ENCODE measurements at places on chromosomes 16 and 17. TPM values are rescaled to one million over a fixed set of nuclear protein-coding genes. Genes with fewer than 3 reads are reported as not detected.

DNA sequence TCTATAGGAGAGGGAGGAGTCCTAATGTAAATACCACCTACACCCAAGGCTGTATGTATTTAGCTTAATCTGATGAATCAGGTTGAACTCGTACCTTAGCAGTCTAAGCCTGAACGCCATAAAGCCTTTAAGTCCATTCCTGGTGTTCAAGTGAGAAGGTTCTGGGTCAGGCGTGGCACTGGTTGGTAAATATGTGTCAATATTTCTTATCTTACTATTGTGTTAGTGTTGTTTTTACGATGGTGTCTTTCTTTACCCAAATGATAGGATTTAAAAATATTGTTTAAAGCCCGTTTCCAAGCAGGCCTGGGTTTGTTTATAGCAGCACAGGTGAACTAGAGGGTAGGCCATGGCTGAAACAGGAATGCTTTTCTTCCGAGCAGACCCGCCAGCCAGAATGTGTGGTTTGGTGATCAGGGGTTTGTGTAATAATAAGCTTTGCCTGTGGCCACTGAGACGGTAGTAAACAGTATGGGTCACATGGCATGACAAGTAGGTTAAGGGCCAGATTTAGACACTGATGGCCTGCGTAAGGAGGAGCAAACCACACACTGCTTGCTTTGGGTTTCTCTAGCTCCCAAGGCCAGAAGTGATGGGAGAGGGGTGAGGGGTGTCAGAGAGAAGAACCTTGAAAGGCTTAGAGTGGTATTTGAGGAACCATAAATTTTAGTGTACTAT is 3.3 kb downstream of the TMEM94 start:
- peak; percentile 58 for DNase-seq

GRCh38 chr17:16950488-16950887 is 21.4 kb downstream of the TNFRSF13B start:
- DNase-seq: no peak

DNA sequence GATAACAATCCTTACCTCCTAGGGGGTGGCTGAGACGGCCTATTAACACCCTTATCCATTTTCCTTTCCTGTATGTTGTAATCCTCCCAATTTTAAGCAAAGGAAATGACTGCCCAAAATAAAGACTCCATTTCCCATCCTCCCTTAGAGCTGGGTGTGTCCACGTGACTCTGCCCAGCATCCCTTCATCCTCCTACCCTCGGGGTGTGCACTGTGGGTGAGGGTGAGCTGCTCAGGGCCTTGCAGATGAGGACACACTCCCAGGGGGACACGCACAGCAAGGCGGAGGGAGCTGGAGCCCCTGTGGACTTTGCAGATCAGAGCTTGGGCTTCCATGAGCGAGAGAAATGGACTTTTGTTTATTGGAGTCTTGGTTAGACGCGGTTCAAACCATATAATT is 186.8 kb downstream of the IRF8 start:
- DNase-seq: no peak

DNA sequence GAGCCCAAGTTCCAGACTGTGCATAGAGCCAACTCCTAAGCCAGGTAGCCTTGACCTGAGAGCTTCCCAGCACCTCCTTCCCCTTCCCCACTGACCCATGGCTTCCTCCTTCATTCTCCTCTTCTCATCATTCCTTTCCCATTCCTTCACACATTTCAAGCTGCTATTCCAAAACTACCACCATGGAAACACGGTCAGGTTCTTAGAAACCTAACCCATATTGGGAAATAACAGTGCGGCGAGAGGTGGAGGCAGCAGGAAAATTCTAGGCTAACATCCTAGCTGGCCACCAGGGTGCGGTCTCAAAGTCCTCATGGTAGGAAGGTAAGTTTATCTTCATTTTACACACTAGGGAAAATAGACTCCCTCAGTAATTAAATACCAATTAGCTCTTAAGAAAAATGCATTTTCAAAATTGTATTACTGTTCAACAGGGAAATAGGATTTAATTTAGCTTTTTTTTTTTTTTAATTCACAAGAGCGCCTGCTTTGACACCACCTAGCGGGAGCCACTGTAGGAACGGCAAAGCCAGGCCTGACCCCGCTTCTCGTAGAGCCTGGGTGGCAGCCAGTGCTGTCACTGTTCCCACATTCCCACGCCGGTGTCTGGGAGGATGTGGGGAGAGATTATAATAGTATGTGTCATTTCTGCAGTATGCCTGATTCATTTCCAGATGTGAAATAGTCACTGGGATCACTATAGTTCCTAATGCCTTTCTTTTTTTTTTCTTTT is 14.0 kb upstream of the SPHK1 start:
- DNase-seq: peak; percentile 91

DNA sequence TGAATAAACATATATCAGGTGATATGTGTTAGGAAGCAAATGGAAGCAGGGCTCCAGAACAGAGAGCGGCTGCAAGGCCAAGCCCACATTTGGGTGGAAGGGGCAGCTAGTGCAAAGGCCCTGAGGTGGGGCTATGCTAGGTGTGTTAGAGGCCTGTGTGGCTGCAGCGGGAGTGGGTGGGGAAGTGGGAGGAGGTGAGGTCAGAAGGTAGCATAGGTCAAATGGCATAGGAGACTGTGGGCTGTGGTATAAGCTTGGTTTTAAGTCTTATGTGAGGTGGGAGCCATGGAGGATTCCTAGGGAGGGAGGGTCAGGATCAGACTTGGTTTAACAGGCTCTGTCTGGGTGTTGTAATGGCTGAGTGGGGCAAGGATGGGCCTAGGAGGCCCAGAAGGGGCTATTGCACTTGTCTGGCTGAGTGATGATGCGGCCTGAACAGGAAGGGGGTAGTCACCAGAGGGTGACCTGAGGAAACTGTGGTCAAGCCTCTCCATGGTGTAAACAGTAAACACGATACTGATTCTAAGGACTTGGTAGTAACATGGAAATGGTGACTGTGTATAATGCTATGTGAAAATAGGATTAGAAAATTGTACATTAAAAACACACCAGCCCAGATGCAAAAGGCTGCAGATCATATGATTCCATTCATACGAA is 31.1 kb downstream of the RAI1 start:
- peak; percentile 95 for DNase-seq

DNA sequence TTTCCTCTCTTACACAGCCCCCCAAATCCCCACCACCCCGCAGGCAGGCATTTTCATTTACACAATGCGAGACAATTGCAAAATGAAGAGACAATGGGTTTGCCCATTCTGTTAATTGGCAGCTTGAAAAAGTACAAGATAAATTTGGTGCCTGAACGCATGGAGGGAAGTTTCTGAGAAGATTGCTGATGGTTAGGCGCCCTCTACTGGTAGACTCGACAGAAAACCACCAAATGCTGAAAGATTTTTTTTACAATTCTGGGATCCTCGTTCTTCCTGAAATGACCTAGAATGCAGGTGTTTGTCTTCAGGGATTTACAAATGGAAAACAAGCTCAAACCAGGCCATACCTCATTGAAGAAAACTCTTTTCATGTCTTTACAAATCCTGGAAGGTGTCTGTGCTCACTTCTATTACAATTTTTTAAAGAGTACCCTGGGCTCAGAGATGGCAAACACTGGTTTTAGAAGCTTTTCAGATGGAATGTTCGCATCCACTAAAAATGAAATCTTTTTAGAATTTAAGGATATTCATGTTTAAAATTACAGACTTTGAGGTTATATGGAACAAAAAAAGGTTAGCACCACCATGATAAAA is 338.5 kb downstream of the PMP22 start:
- peak; percentile 77 for DNase-seq

DNA sequence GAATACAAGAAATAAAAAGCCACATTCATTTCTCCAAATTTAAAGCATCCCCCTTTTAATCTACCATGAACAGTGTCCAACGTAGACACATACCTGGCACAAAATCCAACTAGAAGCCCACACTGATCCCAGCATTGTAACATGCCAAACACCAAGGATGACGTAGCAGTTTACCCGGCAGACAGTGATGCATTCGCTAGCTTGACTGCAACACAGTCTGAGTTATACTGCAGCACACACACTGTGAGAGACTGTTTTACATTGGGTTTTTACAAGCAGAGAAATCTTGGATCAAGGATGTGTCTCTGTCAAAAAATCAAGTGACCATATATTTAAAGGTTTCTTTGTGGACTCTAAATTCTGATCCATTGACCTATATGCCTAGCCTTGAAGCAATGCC is 74.5 kb upstream of the C17orf78 start:
- DNase-seq: peak; percentile 45

GRCh38 chr16:53937161-53937880 is 233.4 kb downstream of the FTO start:
- DNase-seq: no peak

DNA sequence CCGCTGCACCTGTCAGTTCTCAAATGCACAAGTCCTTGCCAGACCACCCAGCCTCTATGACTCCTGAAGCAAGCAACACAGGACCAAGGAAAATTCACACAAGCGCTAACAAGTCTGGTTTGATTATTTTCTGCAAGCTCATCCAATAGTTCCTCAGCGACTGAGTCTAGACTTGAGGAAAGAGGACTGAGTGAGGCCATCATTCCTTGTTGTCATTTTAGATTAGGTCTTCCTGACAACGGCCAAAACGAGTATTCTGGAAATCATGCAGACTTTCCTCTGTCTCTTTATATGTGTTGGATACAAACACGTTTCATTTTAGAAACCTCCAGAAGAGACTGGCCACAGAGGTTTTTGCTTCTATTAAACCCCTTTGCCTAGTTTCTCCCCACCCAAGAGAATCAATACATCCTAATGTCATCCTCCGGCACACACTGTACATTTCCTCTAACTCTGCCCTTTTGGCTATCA is 561 bp downstream of the CCDC47 start:
- DNase-seq: peak; percentile 57

- DNase-seq: peak; percentile 60
Observed at GRCh38 chr17:71472809-71473789, 647.7 kb upstream of the SOX9 start.

GRCh38 chr17:72531729-72532128 is 410.9 kb downstream of the SOX9 start:
- no peak for DNase-seq

DNA sequence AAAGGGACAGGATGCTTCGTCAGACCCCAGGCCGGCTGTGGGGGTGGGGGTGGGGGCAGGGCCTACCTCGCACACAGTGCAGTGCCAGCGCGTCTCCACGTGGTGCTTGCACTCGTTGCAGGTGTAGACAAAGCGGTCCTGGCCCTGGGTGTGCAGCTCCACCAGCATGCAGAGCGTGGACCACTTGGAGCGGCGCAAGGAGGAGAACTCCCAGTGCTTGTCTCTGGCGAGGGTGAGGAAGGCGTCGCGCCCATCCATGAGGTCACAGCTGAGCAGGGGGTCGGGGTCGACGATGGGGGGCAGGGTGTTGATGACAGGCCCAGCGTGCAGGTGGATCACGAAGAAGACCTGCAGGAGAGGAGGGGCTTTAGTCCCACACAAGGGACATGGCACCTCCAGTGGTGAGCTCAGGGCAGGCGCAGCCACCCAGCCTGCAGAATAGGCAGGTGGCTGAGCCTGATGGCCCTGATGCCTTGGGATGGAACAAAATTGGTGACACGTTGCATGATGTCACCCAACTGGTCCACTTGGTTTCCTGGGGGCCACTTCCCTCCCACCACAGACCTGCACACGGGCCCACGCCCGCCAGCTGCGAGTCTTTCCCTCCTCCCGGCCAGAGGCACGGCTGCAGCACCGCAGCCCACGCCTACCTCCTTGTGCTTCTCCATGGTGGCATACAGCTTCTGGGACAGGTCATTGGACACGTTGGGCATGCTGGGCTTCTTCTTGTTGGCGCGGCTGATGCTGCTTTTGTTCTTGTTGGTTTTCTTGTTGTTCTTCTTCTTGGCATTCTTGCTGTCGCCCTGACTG is 14.0 kb upstream of the TRAP1 start:
- DNase-seq: no peak

DNA sequence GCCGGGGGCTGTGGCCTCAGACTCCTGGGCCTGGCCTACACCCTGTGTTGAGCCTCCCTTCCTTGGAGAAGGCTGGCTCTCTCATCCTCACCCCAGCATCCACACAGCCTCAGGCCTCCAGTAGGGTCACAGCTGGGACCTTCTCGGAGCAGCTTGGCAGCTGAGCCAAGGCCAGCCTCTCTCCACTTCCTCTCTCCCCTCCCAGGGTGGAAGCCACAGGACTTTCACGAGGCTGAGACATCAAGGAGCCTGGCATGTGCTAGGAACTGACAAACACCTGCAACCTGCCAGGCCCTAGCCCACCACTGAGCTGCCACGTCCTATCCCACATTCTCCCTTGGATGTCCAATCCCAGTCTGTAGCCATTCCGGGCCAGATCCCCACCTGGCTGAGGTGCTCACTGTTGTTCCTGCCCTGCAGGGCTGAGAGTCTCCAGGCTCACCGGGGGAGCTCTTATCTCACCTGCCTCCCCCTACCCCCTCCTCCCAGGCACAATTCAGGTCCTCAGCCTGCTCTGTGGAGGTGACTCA is 3.1 kb downstream of the MMP15 start:
- no peak for DNase-seq

CANT1 gene
- 49.6 TPM for total RNA-seq

PRR35 gene
- not detected for total RNA-seq

ADAP2 gene
- total RNA-seq: 3.0 TPM

JPH3 gene
- not detected for total RNA-seq

VMO1 gene
- total RNA-seq: 0.64 TPM

SLC2A4 gene
- not detected for total RNA-seq

KRT33B gene
- 0.32 TPM for total RNA-seq

All from fibroblast of villous mesenchyme (primary cell).